ENCODE measurements at places on chromosomes 4 and X.
A peak's percentile ranks its signal among the peaks of the same experiment; 100 is the strongest.

DNA sequence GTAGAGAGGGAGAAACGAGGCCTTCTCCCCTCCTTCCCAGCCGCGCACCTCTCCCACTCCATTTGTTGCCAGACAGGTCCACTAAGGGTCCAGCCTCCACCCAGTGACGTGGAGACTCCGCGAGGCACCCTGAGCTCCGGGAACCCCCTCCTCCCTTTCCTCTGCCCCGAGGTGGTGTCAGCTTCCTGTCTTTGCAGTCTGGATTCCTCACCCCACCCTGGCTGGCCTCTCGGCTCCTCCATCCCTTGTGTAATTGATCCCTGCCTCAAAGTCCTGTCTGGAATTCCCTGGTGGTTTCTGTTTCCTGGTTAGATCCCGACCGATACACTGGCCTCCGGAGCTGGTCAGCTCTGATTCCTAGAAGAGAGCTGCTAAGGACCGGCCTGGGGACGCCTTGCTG lies 105.9 kb upstream of the SCOC start:
- no peak for DNase-seq

- no peak for DNase-seq
These were observed 130.8 kb downstream of the ZAR1 start for GRCh38 chr4:48620831-48621230.

- peak; percentile 50 for DNase-seq
These were observed 726.7 kb downstream of the C4orf33 start for GRCh38 chr4:129822701-129823100.

- peak; percentile 51 for DNase-seq
These were observed 88.4 kb downstream of the ZXDA start for GRCh38 chrX:57821703-57822387.

DNA sequence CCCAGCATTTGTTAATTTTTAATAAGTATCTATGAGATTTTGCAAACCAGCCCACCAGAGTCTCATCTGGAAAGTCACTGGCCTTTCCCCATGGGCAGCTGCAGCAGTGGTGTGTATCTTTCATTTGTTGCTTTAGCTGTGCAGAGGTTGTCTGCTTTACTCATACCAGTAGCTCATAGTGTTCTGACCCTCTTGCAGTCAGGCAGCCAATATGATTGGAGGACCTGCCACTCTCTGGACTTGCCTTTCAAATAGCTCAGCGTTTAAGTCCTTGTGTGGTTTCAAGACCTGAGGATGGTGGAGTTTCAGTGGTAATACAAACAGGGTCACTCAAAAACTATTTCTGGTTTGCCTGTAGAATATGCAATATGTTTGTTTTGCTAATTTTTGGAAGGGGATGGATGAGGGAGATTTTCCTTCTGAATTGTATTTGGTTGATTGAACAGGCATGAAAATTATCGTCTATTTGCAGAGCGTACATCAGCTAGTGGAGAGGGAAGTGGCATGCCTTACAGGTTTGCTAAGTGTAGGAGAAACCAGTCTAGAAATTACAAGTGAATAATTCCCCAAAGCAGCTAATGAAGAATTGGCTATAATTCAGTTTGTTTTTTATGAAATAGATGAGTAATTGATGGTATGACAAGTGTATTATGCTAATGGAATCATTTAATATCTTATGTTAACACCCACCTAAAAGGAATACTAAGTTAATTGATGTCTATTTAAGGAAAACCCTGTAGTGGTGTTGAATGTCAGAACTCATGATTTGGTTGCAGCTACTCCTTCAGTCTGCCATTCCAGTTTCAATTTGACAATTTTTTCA lies 8.9 kb downstream of the POLA1 start:
- no peak for DNase-seq

- peak; percentile 43 for DNase-seq
These were observed 1.2 kb downstream of the CORIN start for GRCh38 chr4:47836641-47837093.

DNA sequence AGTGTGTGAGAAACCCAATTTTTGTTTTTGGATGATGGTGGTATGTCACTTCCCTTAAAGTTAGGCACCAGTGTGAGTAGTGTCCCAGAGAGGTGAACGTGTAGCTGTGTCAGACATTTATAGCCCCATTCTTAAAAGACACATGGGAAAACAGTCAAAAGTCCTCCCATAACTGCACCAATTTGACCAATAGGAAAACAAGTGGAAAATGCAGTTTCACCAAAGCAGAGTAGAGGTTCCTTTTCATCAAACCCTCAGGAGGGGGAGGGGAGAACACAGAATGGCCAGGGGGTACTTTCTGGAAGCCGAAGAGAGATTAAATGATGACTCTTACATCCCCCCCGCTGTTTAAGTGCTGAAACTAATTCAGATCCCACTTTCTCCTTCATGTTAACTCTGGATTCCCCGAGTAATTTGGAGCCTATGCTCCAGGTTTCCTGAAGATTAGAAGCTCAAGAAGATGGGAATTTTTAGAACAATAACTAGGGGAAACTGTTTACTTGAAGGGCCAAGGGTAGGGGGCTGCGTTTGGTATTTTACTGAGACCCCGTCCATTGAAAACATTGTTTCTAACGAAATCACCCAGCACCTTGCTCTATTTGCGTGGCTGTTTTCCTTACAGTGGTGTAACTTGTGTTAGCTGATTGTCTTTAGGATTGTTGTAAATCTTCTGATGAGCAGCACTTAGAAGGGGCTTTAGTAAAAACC lies 2.1 kb upstream of the LEF1 start:
- DNase-seq: no peak

GRCh38 chrX:150005027-150005426 lies 66.7 kb upstream of the EOLA2 start:
- no peak for DNase-seq

DNA sequence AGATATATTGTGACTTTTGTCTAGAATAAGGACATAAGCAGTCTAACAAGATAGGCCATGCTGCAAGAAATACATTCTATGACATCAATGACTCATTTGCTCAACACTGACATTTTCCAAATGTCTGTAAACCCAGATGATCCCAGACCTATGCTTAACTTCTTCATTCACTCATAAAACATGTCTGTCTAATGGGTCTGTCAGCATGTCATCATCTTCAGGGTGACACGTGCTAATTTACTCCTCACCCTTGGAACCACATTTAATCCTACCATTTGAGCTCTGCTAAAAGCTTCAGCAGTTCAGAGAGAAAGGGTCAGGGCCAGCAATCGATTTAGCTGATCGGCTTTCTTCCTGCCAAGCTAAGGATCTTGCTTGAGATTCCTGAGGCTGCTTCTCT lies 109.4 kb upstream of the MAP3K15 start:
- DNase-seq: no peak

- no peak for DNase-seq
These were observed 41.6 kb downstream of the UNC5C start for GRCh38 chr4:95507147-95507546.

DNA sequence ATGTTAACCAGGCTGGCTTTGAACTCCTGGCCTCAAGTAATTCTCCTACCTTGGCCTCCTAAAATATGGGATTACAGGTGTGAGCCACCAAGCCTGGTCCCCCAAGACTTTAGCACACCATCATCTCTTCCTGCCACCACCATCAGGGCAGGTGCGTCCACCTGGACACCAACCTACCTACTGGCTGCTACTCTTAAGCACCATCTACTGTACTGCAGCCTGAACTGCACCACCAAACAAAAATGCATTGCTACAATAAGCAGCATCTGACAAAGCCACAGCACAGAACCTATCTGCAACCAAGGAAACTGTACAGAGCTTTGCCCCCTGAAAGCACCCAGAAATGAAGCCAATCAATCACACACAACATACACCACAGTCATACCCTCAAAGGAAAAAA lies 139.7 kb downstream of the EFHC2 start:
- no peak for DNase-seq

DNA sequence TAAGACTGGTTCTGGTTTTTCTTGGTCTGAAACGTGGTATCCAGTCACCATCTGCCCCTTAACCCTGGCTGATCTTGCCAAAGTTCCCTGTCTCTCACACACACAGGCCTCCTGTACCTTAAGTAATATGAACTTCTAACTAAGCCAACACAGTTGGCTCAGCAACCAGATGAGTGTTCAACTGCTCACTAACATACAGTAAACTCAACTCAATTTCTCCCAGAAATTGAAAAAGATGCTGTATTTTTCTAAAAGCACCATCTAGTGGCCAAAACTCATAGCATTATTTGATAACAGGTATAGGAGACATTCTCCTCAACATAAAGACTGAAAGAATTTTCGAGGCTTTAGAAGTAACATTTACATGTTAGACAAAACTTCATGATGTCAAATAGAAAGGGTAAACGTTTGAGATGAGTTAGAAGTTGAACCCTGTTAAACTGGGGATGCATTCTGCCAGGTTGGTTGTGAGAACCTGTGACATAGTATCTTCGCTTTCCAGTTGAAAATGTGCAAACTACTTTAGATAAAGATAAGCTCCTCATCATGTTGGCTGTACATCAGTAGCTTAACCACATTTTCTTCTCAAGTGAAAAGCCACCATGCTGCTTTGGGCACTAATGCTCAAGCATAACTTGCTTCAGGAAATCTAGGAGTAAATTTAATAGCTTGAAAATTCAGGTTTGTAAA lies 31.2 kb downstream of the CCNI start:
- DNase-seq: peak; percentile 2

DNA sequence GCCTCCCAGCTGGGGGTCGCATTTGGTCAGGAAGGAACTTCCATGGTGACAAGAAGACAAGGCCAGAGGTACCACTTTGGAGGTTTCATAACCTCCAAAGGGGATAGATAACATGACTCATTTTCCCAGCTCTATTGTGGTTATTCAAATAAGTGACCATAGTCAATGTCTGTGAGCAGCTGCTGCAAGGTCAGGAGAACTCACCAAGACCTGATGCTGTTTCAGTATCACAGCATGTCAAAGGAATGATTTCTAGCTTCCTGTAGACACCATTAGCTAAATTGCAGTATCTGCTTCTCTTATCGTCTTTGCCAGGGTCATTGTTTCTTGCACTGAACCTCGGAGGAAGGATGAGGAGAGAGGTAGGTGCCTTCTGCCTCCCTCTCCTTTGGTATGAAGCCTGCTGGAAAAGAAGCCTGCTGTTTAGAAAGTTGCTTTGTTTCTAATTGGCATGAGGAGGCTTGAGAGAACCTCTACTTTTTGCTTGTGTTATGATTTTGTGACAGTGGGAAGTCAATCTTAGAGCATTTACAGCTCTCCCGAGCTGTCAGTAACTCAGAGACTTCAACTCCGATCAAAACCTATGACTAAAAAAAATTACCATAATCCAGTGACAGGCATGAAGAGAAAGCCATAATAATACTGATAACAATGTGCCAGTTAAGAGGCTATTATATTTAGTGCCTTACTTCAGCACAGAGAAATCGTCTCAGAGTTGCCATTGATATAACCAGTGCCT lies 38.0 kb upstream of the GATB start:
- no peak for DNase-seq

DNA sequence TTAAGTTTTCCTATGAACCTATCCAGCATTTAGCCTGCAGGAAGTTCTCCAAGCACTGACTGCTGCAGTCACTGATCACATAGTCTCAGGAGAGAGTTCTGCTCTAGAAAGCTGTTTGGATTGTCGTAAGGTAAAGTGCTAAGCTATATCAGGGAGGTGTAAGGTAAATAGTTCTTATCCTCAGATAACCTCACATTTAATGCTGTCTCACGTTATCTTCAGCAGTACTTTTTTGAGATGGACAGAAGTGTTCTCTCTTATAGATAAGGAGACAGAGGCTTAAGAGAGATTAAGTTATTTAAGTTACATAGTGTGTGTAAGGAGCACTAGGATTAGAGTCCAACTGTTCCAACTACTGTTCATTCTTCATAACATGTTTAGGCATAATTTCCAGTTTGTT lies 77.9 kb downstream of the STIM2 start:
- DNase-seq: no peak

DNA sequence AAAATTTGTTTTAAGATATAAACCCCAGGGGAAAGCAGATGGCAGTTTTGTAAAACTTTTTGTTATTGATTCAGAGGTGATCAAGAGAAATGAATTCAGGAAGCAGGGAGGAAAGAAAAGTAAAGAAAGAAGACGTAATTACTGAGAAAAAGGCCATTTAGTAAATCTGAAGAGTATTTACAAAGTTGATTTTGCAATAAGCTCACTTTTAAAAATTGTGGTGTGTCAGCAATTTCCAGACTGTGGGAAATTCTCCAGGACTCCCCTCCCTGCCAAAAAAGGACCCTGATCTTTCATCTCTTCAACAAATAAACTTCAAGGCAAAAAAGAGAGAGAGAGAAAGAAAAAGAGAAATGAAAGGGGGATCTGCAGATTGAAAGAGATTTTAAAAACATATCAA lies 36.6 kb downstream of the PCYT1B start:
- DNase-seq: no peak

GRCh38 chrX:40465735-40466551 lies 114.8 kb upstream of the ATP6AP2 start:
- peak; percentile 3 for DNase-seq

- DNase-seq: no peak
These were observed 46.3 kb downstream of the ATP10D start for GRCh38 chr4:47531241-47531953.

DNA sequence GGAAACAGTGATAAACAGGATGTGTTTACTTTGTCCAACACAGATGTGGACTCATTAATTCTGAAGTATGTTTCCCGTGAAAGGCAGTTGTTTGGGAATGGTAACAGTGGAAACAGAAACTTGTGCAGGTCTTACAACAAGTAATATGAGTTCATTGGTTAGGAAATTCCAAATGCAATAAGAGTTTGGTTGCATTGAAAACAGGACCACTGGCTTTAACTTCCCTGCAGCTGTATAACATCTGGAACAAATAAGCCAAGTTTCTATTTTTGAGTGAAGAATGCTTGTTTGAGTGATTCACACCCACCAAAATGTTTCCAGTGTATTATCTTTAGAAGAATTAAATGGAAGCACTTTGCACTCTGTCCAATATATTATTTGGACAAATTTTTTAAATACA lies 82.4 kb upstream of the BMP3 start:
- no peak for DNase-seq

DNA sequence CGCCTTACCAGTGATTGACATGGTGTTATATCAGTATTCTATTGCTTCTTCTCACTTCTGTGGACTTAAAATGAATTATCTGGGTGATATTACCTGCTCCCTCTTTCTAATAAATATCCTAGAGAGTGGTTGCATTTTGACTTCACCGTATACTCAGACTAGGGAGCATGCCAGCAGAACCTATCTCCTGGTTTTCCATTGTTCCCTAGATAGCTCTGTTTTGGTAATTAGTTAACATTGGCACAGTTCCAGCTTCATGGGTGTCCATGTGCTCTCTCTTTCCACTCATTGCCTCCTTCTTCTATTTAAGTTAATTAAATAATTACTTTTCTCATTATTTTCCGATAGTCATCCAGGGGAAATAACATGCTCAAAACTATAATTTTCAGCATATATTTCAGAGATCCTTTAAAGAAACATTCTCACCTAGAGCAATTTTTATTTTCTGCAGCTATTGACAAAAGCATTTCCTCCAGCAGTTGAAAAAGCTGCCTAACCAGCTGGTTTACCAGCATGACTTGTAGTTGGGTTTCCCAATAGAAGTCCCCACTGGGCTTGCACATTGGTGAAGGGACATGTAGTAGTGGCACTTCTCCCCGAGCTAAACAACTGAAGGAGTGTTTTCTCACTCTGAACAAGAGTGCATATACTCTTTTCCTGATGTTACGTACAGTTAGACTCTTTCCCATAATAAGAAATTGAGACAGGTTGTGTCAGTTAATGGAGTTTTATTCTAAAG lies 27.9 kb upstream of the PAPSS1 start:
- peak; percentile 62 for DNase-seq

GRCh38 chr4:20356565-20356964 lies 104.9 kb downstream of the SLIT2 start:
- DNase-seq: no peak

- no peak for DNase-seq
These were observed 1.6 kb upstream of the SETD7 start for GRCh38 chr4:139557556-139558110.

- DNase-seq: peak; percentile 65
These were observed 7.5 kb downstream of the SH3KBP1 start for GRCh38 chrX:19879735-19880378.

Measured in NCI-H2171 treated with DMSO at 0.1 percent for 48 hours (cell line).